ENCODE measurements at places on chromosomes 5 and 9.
A peak's percentile ranks its signal among the peaks of the same experiment; 100 is the strongest.

DNA sequence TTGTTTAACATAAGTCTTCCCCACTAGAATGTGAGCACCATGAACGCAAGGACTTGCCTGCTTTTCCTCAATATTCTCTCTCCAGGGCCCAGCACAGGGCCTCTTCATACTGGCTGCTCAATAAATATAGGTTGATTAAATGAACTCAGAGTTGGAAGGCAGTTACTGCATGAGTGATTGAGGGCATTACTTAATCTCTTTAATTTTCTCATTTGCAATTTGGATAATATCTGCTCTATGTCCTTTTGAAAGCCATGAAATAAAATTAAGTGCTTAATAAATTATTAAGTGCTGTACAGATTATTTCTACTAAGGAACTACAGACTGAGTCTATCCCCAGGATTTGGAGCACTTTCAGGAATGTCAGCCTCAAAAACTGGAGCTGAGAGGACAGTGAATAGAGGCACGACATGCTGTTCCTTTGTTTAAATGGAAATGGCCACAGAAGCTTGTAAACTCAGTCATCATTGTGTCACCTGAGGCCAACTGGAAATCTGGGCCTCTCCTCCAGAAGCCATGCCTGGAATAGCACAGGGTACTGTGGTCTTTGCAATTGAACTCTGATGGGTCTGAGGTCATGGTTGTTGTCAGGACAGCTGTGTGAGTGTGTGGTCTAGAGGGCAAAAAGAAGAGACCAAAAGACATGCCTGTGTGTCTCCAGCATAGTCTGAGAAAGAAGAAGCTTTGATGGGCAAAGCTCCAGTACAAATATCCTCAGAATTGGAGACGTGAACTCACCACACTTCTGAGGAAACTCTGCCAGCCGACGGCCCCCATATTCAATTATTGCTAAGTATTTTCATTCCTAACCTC is 86.1 kb downstream of the SH3TC2 start:
- peak; percentile 68 for DNase-seq

DNA sequence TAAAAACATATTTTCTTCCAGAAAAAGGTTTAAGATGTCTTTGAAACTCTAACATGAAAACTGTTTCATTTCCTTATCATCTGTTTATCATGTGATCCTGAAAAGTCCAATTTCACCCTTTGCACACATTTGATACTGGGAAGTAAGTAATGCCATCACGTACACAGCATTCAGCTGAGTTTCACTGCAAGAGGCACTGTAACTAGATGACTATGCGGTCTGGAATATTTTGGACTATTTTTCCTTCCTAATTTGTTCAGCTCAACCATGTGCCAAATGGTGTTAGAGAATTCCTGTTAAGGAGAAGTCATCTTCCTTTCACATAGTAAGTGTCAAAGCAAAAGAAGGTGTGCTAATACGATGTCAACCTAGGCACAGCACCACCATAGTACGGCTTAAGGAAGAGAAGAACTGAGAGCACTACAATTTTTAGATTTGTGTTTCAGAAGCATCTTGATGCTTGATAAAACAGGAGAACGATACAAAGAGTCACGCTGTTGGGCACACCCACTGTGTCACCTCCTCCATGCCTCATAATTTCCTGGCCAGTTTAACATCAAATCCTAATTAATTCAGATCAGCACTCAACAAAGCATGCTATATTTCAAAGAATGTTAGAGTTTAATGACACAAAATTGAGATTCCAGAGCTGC is 77.5 kb downstream of the GNAQ start:
- DNase-seq = no peak

GRCh38 chr9:94783928-94784327 is 57.4 kb downstream of the AOPEP start:
- no peak for DNase-seq

DNA sequence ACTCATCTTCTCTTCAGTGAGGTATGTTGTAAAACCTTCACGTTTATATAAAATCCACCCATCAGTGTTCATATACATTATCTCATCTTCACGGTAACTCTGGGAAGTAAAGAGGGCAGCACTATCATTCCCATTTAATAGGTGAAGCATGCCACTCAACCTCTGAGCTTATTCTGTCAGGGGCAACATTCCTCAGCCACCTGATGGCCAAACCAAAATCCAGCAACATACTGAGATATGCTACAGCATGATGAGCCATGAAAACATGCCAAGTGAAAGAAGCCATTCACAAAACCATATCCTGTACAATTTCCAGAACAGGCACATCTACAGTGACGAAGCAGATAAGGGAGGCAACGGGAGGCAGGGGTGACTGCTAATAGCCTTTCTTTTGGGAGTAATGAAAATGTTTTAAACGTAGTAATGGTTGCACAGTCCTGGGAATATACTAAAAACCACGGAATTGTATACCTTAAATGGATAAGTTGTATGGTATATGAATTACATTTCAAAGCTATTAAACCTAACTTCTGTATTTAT is 167.4 kb downstream of the TSSK1B start:
- DNase-seq = no peak

GRCh38 chr5:57804007-57804444 is 321.4 kb upstream of the ACTBL2 start:
- DNase-seq = peak; percentile 28

GRCh38 chr5:59569608-59570334 is 323.8 kb downstream of the PDE4D start:
- DNase-seq = no peak

DNA sequence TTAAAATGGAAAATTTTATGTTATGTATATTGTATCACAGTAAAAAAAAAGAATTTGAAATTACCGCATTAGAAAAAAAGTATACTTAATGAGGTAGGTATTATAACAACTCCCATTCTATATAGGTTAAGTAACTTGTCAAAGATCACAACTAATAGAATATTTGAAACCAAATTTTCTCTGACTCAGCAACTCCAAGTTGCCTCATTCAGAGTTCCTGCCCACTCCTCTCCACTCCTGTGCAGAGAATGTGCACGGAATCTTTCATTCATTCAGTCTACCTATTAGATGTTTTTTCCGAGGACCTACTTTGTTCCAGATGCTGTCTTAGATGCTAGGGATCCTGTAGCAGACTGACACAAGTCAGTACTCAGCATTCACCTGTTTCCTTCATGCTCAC is 15.4 kb downstream of the SH3TC2 start:
- no peak for DNase-seq

- no peak for DNase-seq
Measured at GRCh38 chr5:159969966-159970365, 39.0 kb upstream of the TTC1 start.

DNA sequence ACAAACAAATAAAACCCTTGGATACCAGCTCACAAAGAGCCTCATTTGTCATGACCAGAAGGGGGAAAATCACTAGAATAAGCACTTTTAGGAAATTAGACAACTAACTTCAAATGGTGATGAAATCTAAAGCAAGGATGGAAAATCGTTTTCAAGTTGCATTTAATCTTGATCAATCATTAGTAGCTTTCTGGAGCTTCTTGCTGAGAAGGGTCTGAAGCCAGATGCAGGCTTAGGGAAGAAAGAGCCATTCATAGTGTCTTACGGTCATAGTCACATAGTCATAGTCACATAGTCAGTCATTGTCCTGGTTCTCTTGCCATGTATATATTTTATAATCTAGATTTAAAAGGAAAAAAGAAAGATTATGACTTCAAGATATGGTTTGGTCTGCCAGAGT is 610.5 kb downstream of the ACTL7B start:
- DNase-seq = no peak

GRCh38 chr9:133805876-133806622 is 67.9 kb upstream of the SARDH start:
- no peak for DNase-seq

DNA sequence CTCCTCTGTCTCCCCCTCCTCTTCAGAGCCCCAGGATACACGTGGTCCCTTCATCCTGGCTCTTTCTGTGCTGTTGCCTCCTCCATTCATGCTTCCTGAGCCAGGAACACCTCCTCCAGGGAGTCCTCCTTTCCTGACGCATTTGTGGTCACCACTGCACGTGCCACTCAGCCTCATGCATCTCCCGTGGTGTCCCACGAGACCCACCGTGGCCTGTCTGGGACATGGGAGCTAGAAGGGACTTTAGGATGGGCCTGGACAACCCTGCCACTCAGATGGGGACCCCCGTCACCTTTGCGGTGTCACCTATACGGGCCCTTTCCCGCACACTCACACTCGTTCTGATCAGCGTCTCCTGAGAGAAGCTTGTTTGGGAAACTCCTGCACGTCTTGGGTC is 6.7 kb downstream of the GLIPR2 start:
- DNase-seq = no peak

- no peak for DNase-seq
Measured at GRCh38 chr5:157545610-157546310, 29.8 kb downstream of the ADAM19 start.

DNA sequence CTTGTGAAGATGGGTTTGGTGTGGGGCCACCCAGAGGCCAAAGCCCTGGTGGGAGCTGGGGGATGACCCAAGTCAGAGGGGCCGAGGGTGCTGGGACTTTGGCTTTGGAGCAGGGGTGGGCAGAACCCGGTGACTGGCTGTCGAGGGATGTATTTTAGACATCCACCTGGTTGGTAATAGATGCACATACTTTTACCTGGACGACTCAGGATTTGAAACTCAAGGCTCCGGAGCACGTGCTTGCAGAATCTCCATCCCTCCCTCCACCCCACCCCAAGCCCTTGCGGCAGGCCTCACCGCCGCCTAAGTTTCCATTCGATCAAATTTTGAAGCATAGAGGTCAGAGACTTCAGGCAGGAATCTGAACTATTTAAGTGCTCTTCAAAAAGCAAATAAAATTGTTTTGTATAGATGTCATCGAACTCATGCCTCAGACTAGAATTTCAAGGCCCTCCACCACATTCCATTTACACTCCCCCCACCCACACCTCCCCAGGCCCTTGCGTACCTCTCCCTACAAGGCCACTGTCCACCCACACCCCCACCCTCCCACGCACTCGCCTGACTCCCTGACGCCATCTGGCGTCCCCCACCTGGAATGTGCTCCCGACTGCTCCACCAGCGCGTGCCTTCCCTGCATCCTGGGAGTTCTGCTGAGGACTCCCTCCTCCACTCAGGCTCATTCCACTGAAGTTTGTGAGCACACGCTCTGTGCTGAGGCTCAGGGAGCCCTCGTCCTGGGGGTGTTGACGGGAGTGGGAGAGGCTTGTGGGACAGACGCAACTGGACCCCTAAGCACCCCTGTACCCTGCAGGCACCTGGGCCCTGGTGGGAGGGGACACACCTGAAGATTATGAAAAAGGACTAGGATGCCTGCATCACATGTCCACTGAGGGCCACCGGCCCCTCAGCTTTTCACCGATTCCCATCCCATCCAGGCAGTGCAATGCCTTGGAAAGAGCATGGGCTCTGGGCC is 56.4 kb upstream of the RPL26L1 start:
- peak; percentile 49 for DNase-seq

GRCh38 chr9:123169926-123170325 is 98.5 kb downstream of the STRBP start:
- no peak for DNase-seq

DNA sequence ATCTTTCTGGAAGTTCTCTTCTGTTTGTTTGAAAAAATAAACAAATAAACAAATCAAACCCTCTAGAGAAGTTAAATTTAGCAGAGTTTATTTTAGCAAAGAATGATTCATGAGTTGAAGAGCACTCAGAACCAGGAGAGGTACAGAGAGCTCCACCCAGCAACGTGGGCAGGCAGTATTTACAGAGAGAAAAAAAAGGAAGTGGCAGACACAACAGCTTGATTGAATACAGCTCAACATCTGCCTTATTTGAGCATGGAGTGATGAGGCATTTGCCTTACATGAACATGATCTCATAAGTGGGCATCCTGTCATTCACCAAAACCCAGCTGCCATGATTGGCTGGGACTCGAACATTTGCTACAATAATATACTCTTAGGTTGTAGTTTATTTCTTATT is 381.6 kb upstream of the ADAMTS16 start:
- DNase-seq = peak; percentile 26

DNA sequence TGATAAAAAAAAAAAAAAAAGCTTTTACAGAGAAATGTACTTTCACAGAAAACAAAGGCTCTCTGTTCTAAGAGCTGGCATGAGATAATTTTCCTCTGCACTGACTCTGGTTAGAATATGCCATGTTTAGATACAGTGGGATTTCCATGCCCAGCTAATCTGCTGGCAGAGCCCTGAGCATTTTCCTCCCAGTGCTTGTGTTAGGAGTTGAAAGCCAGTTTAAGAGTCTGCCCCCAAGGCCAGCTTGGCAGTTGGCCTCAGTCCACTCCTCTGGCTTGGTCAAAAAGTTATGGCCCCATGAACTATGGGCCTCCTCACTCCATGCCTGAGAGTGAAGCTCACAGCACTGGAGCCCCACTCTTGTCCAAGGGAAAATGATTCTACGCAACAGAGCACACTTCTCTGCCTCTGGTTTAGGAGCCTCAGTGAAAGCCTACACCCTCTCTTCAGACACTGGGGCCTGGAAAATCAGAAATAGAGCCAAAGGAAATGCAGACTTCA is 21.9 kb downstream of the MOCS2 start:
- DNase-seq = no peak

DNA sequence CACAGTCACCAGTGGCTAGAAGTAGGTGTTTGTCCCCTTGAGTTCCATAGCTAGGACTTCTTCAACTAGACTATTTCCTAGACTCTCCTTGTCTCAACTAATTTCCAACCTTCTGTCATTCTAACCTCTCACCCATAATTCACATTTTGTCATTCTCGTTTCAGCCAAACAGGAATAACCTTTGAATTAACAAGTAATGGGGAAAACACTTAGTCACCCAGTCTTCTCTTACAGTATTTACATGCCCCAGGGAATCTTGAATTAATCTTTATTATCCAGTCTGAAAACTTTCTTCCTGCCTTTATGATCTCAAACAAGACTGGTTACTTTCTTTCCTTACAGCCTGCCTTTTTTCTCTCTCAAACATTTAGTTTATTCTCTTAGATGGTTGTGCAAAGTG is 63.3 kb upstream of the RUSC2 start:
- DNase-seq = no peak

DNA sequence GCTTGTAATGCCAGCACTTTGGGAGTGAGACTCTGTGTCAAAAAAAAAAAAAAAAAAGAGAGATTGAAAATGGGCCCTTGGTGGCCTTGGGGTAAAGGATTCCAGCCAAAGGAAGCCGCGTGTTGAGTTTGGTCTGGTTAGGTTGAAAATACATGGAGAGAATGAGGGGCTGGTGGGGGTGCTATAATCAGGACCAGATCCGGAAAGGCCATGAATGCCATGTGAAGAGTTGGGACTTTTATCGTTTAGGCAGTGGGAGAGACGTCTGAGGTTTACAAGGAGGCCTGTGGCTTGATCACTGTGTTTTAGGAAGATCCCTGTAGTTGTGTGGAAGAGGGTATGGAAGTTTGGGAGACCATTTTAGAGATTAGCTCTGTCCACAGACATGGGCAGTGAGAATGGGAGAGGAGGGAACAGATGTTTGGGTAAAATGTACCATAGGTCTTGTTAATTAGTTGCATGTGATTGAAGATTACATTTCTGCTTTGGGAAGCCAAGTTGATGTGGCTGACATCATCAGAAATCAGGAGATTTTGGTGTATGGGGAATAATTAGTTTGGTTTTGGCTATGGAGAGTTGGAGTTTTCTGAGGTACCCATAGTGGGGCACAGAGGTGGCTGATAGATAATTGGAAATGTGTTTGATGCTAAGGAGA is 3.5 kb downstream of the MSANTD3 start:
- DNase-seq = no peak

GRCh38 chr9:134459164-134459563 is 132.9 kb downstream of the RXRA start:
- DNase-seq = no peak

GRCh38 chr5:169591636-169592035 is 8.1 kb downstream of the SPDL1 start:
- DNase-seq = no peak

- DNase-seq = no peak
Measured at GRCh38 chr9:70441622-70442021, 27.2 kb upstream of the KLF9 start.

- DNase-seq = no peak
Measured at GRCh38 chr9:90060256-90060655, 455.4 kb downstream of the GADD45G start.

Data from MG63 (cell line).